ENCODE measurements at places on chromosomes 7 and 10.

DNA sequence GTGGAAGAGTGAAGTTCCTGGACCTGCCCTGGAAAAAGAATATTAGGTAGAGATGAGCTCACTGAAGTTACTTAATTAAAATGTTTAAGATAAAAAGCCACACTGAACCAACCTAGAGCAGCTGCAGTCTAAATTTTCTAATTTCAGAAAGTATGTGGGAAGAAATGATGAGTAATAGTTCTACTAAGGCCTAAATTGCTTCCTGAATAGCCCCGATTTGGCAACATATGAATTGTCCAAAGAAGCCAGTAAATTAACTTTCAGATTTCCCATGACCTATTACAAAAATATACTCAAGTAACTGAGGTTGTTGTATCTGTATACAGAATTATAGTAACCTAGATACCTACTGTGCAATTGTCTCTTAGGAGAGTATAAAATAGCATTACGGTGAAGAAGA is 312.6 kb downstream of the IPMK start:
- no peaks in the 10 kb centered on the region for H3K36me3 ChIP-seq
- H3K27me3 ChIP-seq = no peaks in the 10 kb centered on the region
- no peaks in the 10 kb centered on the region for H3K4me1 ChIP-seq
- DNase-seq = no peak
- H3K4me3 ChIP-seq = no peak overlapping the region
- H3K27ac ChIP-seq = no peak overlapping the region

GRCh38 chr7:158272509-158273137 is 315.0 kb downstream of the PTPRN2 start:
- H3K27me3 ChIP-seq = no peaks in the 10 kb centered on the region
- H3K4me1 ChIP-seq = no peaks in the 10 kb centered on the region
- H3K36me3 ChIP-seq = no peaks in the 10 kb centered on the region
- DNase-seq = no peak
- H3K27ac ChIP-seq = no peak overlapping the region

DNA sequence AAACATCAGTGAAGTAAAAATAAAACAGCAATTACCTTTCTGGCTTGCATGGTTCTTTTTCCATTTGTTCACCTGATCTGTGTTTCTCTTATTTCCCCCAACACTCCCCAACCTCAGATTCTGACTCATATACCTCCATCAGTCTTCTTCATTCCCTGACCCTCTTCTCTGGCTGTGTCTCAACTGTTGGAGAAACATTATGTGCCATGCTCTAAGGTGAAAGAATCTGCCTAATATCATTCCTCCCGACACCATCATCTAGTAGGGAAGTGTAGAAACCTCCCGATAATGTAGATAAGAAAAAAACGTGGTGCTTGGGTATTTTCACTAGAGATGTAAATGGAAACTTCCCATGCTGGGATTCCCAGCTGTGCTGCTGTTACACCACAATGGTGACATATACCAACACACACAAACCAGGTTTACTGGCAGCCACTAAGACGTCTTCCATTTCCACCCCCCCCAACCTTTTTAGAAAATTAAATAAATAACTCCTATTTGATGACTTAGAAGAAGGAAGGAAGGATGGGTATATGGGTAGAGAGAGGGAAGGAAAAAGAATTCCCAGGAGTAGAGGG is 63.4 kb downstream of the OSBPL3 start:
- DNase-seq = no peak
- no peak overlapping the region for H3K4me3 ChIP-seq
- peaks cover 28% of the 10 kb centered on the region for H3K36me3 ChIP-seq
- peak overlapping the region; percentile 74 for H3K27ac ChIP-seq

- no peak overlapping the region for H3K4me3 ChIP-seq
- peaks cover 8% of the 10 kb centered on the region for H3K36me3 ChIP-seq
- no peaks in the 10 kb centered on the region for H3K27me3 ChIP-seq
- H3K4me1 ChIP-seq = peaks cover 12% of the 10 kb centered on the region
- no peak for DNase-seq
These were observed 21.2 kb downstream of the CYP17A1 start for GRCh38 chr10:102815790-102816549.

DNA sequence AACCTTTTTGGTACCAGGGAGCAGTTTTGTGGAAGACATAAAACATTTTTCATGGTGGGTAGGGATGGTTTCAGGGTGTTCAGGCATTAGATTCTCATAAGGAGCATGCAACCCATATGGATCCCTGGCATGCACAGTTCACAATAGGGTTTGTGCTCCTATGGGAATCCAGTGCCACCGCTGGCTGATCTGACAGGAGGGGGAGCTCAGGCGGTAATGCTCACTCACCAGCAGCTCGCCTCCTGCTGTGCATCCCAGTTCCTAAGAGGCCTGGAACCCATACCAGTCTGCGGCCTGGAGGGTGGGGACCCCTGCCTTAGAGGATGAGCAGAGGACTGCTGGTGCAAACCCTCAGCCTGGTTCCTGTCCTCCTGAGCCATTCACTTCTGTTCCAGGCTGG is 561.7 kb downstream of the SDK1 start:
- no peaks in the 10 kb centered on the region for H3K36me3 ChIP-seq
- H3K4me1 ChIP-seq = peaks cover 5% of the 10 kb centered on the region

DNA sequence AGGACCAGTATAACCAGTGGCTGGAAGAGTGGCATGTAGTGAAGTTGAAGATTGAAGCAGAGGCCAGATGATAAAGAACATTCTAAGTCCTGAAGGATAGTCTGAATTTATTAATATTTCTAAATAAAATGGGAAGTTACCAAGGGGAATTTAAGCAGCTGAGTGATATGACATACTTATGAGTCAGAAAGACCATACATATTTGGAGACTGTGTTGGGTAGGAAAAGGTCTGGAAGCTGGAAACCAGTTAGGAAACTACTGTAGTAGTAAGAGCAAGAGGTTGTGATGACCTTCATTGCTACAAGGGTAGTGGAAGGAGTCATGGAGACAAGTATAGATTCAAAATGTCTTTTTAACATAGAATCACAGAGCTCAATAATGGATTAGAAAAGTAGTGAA is 752.3 kb downstream of the SUGCT start:
- no peaks in the 10 kb centered on the region for H3K36me3 ChIP-seq
- no peaks in the 10 kb centered on the region for H3K4me1 ChIP-seq
- H3K4me3 ChIP-seq = no peak overlapping the region
- no peak overlapping the region for H3K27ac ChIP-seq
- H3K27me3 ChIP-seq = peaks cover 3% of the 10 kb centered on the region
- DNase-seq = no peak

DNA sequence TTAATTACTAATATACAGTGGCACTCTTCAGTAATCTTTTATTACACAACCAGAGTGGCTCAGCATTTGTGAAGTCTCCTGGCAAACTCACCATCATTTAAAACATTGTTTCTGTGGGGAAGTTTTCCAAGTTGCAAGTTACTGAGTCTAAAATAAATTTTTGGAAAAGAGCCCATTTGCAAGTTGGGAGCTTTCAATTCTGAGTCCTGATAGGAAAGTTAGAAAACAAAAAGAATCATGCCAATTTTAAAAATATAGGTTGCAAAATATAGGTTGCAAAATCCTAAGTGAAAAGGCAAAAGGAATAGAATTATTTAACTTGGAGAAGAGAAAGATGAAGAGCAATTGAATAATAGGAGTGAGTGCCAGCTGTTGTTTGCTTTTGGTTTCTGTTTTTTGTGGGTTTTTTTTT is 378.8 kb upstream of the C7orf33 start:
- no peaks in the 10 kb centered on the region for H3K4me1 ChIP-seq
- H3K27ac ChIP-seq = no peak overlapping the region
- H3K4me3 ChIP-seq = no peak overlapping the region
- H3K36me3 ChIP-seq = no peaks in the 10 kb centered on the region

DNA sequence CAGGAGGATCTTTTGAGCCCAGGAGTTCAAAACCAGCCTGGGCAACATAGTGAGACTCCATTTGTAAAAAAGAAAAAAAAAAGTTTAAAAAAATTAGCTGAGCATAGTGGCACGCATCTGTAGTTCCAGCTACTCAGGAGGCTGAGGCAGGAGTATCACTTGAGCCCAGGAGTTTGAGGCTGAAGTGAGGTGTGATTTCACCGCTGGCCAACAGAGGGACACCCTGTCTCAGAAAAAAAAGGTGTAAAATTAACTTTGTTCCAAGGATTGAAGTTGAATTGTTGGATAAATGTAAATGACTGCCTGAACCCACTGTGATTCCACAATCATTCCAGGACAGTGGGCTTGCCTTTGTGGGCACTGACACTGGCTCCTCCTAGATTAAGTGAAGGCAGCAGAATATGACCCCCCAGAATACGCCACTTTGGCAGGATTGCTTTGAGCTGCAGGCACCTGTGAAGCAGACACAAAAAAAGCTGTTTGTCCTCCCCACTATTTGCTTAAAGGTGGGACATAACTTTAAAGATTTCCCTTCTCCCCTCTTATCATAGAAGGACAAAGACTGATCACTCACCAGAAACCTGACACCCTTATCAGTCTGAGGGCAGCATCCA is 57.2 kb upstream of the FOXI2 start:
- H3K36me3 ChIP-seq = no peaks in the 10 kb centered on the region
- peaks cover 4% of the 10 kb centered on the region for H3K27me3 ChIP-seq
- no peak overlapping the region for H3K27ac ChIP-seq
- no peak overlapping the region for H3K4me3 ChIP-seq
- DNase-seq = no peak

DNA sequence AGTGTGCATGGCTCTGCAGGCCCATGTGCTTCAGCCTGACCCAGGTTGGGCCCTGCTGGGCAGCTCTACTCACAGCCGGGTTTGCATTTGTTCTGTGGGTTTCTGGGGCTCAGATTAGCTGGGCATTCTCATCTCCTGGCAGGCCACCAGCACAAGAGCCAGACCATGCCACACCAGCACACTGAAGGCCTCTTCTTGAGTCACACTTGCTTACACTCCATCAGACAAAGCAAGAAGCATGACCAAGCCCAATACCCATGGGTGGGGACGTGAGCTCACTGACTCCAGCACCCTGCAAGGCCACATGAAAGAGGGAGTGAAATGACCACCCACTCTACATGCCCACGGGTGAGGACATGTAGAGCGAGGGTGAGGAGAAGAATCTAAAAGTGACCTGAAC is 257.8 kb upstream of the PPP2R2D start:
- H3K27ac ChIP-seq = no peak overlapping the region
- H3K27me3 ChIP-seq = no peaks in the 10 kb centered on the region
- H3K4me3 ChIP-seq = no peak overlapping the region
- H3K36me3 ChIP-seq = no peaks in the 10 kb centered on the region
- H3K4me1 ChIP-seq = peaks cover 5% of the 10 kb centered on the region

- H3K4me3 ChIP-seq = no peak overlapping the region
- peaks cover 56% of the 10 kb centered on the region for H3K4me1 ChIP-seq
- no peaks in the 10 kb centered on the region for H3K36me3 ChIP-seq
- no peak for DNase-seq
These were observed 162.2 kb upstream of the ITGB1 start for GRCh38 chr10:33120275-33120674.

- no peaks in the 10 kb centered on the region for H3K27me3 ChIP-seq
- H3K36me3 ChIP-seq = no peaks in the 10 kb centered on the region
- no peaks in the 10 kb centered on the region for H3K4me1 ChIP-seq
- H3K4me3 ChIP-seq = no peak overlapping the region
These were observed 191.8 kb upstream of the CDCA7L start for GRCh38 chr7:22137466-22137865.

GRCh38 chr10:1379601-1380000 is 323.4 kb downstream of the WDR37 start:
- no peaks in the 10 kb centered on the region for H3K36me3 ChIP-seq
- H3K4me1 ChIP-seq = no peaks in the 10 kb centered on the region
- DNase-seq = no peak

- H3K4me1 ChIP-seq = no peaks in the 10 kb centered on the region
- peaks cover 15% of the 10 kb centered on the region for H3K27me3 ChIP-seq
- peaks cover 2% of the 10 kb centered on the region for H3K36me3 ChIP-seq
- H3K4me3 ChIP-seq = no peak overlapping the region
These were observed 578.5 kb downstream of the SDK1 start for GRCh38 chr7:3879355-3880075.

GRCh38 chr7:81331061-81332018 is 412.5 kb upstream of the SEMA3C start:
- no peaks in the 10 kb centered on the region for H3K4me1 ChIP-seq
- no peaks in the 10 kb centered on the region for H3K27me3 ChIP-seq
- no peak for DNase-seq
- H3K4me3 ChIP-seq = no peak overlapping the region
- no peak overlapping the region for H3K27ac ChIP-seq

DNA sequence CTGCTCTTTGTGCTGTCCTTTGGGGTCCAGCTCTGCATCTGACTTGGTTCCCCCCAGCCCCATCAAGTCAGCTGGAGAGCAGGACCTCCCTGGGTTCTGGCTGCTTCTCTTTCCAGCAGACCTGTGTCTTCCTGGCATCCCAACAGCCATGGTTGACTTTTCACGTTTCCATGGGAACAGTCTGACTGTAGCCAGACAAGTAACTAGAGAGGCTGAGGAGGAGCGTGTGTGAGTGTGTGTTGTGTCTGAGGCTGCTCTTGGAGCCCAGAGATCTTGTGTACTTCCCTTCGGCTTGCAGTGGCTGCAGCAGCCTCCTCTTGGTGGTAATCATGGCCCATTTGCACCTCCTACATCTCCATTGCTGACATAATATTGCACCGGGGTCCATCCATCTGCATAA is 332.0 kb downstream of the RPS24 start:
- H3K27ac ChIP-seq = no peak overlapping the region
- H3K4me1 ChIP-seq = peaks cover 15% of the 10 kb centered on the region
- peaks cover 6% of the 10 kb centered on the region for H3K36me3 ChIP-seq
- no peak overlapping the region for H3K4me3 ChIP-seq
- H3K27me3 ChIP-seq = no peaks in the 10 kb centered on the region
- DNase-seq = no peak

Measured in activated naive CD8-positive, alpha-beta T cell treated with anti-CD3 and anti-CD28 coated beads for 36 hours (primary cell).